ENCODE measurements at places on chromosomes 6 and 20.
A peak's percentile ranks its signal among the peaks of the same experiment; 100 is the strongest.

DNA sequence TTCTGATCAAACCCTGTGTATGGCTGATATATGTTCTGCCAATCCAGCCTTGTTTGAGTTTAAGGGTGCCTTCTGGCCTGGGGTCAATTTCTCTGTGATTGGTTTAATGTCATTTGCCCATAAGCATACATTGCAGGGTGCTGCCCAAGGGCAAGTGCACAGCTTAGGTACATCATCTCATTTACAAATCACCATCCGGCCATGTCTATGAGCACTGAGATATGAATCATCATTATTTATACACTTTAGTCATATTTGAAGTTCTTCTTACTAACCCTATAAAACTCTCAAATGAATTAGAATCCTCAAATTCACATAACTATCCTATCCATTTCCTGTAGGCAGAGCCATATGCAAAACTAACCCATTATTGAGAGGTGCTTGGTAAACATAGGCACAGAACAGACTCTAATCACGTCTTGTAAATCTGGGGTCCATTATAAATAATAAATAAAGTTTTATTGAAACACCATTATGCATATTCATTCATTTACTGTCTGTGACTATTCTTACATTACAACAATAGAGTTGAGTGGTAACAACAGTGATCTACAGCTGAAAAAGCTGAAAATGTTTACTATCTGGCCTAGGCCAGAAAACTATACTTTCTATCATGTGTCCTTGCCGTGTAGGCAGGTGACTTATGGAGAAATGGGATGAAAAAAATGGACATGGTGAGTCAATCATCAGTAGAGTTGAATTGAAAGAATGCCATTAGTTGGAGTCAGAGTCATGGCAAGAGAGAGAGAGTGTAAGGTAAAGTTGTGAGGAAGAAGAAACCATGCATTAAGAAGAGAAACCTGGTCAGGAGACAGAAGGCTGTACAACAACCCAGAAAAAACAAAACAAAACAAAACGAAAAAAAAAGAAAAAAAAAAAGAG, 25.0 kb downstream of the KCNQ5 start:
- no peak for DNase-seq

GRCh38 chr6:74070711-74071110, 374.7 kb downstream of the CD109 start:
- no peak for DNase-seq

DNA sequence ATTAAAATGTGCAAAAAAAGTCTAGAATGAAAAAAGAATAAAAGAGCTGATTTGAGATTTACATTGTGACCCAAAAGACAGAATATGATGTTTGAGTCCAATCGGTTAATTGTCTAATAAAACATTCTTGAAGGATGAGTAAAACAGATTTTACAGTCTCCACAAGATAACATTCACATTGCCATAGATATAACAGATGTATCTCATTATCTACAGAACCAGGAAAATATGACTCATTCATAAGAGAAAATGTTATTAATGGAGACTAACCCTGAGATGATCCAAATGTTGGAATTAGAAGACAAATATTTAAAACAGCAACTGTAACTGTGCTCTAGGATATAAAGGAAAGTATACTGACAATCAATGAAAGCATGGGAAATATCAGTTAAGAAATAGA, 141.7 kb downstream of the RFX6 start:
- no peak for DNase-seq

GRCh38 chr6:97497713-97498331, 214.8 kb upstream of the MMS22L start:
- DNase-seq = peak; percentile 10
